ENCODE measurements at places on chromosomes 3 and 15. TPM values are rescaled to one million over a fixed set of nuclear protein-coding genes. Genes with fewer than 3 reads are reported as not detected.
A peak's percentile ranks its signal among the peaks of the same experiment; 100 is the strongest.

DNA sequence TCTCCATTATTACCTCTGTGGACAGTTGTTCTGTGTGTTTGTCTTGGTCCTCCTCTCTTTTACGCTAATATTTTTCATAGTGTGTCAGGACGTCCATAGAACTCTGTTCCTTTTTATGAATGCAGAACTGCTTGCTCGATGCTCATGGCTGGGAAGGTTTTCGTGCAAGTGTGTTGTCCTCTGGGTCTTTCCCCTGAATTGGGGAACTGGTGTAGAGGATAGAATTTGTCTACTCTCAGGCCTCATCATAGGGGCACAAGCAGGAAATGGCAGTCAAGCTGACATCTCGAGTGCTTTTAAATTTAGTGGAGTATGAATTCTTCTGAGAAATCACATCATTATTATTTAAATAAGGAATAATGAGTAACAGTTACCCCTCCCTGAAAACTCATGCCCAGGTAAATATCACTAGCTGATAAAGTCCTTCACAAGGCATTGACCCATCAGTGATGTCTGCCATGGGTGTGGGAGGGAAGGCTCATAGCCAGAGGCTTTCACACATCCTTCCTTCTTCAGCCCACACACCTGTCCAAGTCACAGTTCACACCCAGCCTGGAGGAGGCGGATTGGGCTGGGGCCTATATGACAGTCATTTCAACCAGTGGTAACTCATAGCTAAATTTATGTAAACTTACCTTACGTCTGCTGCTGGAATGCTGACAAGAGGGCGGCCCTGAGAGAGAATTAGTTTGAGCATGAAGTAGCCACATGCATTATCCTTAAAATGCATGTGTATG, 226.1 kb downstream of the PLCL2 start:
- DNase-seq = peak; percentile 40

DNA sequence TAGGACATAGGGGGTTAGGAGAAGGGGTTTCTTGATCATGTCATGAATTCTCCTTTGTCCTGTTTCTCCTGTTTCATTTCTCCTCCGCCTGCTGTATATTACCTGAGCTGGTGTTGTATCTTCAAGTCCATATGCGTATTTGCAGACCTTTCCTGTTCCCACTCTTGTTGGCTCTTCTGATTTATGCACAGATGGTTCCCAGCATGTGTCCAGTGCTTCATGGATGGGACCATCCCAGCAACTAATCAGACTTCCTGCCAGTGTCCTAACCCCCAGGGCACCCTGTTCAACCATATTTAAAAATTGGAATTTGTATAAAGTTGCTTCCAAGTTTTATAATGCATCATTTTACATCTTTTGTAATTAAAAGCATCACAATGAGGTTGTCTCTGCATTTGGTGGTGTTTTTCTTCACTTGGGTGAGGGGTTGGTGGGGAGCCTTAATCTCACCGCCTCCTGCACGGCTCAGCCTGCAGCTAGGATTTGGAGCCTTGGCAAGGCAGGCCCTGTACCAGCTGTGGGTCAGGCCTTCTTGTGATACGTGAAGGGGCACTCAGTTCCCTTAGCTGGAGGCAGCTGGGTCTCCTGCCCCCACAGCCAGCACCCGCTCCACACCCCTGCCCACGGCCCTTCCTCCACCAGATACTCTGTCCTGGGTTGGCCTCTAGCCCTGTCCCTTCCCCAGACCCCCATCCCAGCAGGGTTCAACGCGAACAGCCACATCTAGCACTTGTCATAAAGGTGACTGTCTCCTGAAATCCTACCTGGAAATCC, 72.0 kb upstream of the BLM start:
- no peak for DNase-seq

- DNase-seq = no peak
Measured at GRCh38 chr3:72169561-72170472, 384.9 kb upstream of the PROK2 start.

GRCh38 chr15:71841563-71841962, 31.2 kb downstream of the NR2E3 start:
- DNase-seq = no peak

- DNase-seq = no peak
Measured at GRCh38 chr15:85386261-85386660, 5.9 kb downstream of the AKAP13 start.

DNA sequence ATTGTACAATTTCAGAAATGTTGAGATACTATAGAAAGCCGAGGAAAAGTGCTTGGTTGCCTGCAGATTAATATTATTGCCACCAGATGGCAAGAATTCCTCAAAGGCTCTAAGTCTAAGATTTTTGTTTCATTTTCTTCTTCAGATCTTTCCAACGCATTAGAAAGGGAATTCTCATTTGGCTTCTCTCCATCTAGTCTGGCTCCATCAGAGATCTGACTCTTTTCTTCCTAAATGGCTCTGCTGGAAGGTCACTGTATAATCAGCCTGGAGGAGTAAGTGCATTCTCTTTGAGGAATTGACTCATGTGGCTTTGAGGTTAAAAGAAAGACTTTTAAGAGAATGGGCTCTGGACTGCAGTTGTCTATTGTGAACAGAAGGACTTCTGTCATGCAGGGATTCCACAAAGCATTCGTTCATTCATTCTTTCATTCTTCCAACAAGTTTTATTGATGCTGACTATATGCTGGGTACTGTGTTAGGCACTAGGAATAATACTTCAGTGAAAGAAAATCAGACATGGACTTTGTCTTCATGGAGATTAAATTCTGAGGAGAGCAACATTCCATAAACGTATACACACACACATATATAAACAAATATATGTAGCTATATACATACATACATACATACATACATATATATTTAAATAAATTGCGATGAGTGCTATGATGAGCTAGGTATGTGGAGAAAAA, 55.3 kb downstream of the SLC28A2 start:
- no peak for DNase-seq

Gene UROC1
- not detected for total RNA-seq

Gene STX19
- total RNA-seq = not detected

Data from activated CD4-positive, alpha-beta memory T cell treated with anti-CD3 and anti-CD28 coated beads for 36 hours (primary cell).